T-helper 2 cell (primary cell): ENCODE measurements at places on chromosomes 6 and 20.

DNA sequence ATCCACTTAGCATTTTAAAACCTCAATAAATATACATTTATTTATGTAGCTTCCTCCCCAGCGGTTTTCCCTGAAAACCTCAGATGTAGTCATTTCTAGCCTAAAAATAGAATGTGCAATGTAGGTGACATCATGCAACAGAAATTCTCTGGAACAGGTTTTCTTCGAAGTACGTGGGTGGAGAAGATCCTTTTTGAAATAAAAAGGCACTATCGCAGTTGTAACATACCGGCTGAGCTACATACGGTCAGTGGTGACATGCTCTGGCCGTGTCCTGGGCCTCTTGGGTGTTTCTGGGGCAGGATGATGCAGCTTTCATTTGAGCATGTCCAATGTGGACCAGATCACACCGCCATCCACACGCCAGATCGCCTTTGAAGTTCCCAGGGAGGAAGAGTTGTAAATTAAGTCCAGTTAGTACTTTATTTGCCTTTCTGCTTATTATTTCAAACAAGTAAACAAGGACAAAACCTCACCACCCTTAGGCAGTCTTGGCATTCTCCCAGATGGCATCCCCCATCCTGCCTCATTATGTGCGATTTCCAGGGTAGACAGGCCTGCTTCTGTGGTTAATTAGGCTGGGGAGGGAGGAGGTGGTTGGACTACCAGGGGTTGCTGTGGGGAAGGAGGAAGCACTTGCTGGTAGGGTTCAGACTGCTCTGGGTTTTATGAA is 109.5 kb upstream of the CLDN20 start:
- no peak for DNase-seq

GRCh38 chr20:34515484-34516246 is 557 bp upstream of the DYNLRB1 start:
- peak; percentile 58 for DNase-seq

DNA sequence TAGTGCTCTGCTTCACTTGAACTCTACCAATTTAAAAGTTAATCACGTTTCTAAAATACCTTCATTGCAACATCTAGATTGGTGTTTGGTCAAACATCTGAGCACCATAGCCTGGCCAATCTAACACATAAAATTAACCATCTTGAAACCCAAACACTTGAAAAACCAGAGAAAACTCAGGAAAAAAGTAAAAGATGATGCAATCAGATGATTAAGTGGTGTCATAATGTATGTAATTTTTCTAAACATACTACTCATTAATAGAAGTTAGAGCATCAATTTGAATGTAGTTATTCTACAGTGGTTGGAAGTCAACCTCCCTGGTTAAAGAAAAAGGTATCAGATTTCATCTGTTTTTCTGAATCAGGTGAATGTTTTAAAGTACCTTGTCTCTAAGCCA is 228.6 kb upstream of the ID4 start:
- DNase-seq = no peak

DNA sequence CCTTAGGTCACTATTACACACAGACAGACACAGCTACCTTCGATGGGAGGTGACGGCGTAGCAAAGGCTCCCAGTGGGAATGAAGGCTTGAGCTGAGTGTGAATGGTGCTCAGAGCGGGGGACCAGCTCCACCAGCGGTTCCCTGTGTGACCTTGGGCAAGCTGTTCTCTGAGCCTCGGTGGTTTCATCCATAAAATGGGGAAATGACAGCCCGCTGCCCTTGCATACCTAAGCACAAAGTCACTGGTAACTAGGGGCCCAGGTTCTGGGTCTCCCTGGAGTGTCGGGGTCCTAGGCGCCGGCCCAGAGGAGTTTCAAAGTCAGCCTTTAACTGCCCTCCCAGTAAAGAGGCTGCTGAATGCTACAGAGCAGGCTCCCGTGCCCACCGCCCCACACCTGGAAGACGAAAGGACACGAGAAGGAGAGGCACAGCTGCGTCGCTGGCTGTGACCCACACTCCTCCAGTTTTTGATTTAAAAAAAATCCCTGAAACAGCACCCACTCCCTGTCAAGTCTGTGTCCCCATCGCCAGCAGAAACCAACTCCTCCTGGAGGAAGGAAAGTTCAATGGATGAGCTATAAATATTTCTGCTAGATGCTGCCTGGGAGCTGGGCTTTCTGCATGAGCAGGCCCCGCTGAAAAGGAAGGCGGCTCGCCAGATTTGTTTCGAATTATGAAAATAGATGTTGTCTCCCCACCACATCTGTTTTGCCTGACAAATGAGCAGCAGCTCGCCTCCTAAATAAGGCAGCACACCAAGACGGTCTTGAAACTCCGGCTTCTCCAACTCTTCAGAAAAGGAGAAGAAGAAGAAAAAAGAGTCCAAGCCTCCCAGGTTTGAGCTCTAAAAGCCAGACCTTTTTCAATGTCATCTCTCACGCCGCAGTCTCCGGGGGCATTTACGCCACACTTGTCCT is 27.4 kb downstream of the PMEPA1 start:
- DNase-seq = no peak

- DNase-seq = no peak
Observed at GRCh38 chr20:36462440-36463211, 78.7 kb upstream of the MYL9 start.

DNA sequence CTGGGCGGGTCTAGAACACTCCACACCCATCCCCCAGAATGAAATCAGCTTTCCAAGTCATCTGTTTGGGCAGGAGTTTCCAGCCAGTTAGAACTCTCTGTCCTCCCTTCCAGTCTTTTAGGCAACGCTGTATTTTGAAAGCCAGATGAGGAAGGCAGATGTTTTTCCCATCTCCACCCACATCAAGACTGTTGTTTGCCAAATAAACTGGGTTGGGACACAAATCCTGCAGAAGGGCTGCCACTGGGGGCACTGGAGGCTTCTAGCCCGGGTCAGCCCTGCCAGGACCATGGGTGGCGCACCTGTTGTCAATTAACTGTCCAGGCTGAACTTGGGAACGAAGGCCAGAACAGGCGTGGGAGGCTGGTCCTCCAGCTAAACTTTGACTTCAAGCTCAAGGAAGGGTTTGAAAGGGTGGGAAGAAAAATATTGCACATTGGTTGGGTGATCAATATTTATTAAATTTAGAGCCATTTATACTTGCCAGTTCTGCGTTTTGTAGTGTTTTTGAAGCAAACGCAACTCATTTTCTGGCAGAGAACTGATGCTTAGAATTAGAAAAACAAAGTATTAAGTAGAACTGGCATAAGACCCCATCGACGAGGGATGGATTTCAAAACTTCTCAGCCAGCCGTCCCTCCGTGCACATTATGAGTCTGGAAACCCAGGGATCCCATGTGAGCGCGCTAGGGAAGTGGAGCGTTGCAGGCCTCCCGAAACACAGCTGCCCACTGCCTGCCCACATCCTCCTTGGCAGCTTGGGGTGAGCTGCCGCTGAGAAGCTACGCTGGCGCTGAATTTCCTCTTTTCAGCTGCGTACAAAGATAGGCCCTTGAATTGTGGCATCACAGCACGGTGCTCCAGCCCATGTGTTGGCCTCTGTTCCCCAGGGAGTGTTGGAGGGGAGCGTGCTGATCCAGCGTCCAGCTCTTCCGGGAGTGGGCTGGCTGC is 297.4 kb downstream of the QKI start:
- DNase-seq = no peak

- DNase-seq = no peak
Observed at GRCh38 chr20:37519508-37520418, 1.3 kb upstream of the NNAT start.

- DNase-seq = peak; percentile 1
Observed at GRCh38 chr6:85126485-85127167, 323.3 kb upstream of the NT5E start.
